ENCODE measurements at places on chromosomes 13 and 19.

DNA sequence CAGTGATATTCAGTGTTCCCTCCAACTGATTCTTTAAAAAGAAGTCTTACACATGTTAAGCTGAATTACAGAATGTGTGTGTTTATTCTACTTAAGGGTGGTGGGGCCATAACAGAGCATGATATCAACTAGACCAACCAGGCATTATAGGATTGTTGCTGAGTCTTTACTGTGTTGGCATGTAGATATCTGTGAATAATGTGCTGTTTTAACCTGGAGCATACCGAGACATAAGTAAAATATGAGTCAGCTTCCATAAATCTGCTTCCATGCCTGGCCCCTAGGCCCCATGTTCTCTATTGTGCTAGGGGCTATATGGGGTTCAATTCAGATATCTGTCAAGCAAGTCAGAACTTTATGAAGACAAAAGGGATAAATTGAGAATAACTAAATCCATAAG is 295.7 kb downstream of the MTUS2 start:
- no peak for DNase-seq

DNA sequence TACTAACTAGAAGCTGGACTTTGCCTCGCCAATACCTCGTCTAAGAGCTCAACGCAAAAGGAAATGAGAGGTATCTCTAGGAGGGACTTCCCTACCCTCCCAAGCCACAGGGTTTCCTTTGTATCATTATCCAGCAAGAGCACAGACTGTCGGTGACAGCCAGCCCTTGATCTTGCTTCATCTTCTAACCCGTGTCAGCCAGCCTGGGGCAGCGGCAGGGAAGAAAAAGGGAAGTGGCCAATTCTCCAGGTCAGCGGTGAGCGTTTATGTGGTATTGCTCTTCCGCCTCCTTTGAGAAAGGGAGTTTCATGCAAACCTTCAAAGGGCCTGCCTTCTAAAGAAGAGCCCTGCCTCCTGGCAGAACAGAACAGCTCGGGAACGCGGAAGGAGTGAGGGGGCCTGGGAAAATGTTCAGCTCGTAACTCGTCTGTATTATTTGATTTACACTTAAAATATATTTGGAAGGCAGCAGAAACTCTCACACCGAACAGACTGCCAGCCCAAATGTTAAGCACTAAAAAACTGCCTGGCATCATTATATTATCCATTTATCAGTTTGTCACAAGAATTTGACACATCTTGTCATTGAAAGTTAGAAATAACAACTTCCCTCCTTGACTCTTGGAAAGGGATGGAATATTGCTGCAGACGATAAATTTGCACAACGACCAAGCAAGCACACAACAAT is 41.8 kb downstream of the EFNB2 start:
- no peak for DNase-seq

DNA sequence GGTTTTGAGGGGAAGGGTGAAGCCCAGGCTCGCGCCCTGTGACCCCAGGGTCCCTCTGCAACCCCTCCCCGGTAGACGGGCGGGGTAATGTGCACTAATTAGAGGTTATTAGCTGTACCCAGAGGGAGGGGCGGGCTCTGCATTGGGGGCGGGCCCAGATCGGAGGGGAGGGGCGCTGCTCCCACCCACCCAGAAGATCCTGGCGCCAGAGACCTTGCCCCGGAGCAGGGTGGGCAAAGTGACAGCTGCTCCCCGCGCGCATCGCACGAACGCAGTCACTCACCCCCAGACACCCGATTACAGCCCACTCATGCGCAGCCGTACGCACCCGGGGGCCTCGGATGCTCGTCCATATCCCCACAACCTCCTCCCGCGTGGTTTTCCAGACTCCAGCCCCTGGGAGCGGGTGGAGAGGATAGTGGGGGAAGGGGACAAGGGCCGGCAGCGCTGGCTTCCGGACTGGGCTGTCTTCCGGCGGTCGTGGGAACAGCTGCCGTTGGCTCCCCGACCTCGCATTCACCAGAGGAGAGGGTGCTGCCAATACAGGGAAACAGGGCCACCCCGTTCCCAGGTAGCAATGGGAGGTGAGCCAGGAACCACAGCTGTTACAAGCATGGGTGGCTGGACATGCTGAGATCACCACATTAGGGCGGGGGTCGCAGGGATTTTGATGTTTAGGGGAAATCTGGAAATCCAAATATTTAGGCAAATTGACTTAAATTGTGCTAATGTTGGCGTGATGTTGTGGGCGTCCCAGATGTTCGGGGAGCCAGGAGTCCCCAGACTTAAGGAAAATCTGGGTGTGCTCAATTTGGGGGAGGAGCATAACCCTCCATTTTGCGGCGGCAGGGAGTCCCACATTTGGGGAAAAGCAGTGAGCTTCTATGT is 2.9 kb upstream of the HOOK2 start:
- peak; percentile 77 for DNase-seq

GRCh38 chr13:110593430-110594130 is 21.8 kb upstream of the NAXD start:
- DNase-seq: peak; percentile 62

- DNase-seq: no peak
Measured at GRCh38 chr19:16497042-16497441, 848 bp downstream of the C19orf44 start.

DNA sequence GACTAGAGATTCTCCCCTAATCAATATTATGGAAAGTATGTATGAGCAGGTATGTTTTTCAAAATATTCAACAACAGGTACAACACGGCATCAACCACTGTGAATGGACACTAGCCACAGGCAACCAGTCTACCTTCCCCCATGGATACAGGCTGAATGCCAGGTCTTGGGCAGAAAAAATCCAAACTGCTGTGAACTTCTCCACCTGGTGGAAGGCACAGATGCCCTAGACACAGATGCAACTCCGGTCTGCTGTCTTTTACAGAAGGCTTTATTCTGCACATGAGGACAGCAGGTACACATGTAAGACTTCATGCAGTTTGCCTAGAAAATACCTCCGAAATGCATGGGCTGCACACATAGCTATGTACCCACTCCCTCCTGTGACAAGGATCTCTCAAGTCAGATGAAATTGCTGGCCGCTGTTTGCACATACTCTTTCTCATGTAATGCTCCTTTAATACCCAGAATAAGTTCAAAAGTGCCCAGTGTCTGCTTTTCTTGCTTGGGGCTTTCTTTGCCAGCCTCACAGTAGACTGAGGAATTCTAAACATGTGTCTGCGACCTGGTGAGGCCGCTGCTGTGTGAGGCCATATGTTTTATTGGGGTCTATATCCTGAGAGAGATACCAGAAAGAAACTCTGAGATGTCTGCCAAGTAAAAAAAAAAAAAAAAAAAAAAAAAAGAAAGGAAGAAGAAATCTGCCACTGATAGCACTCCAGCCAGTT is 325.9 kb downstream of the FOXO1 start:
- no peak for DNase-seq

DNA sequence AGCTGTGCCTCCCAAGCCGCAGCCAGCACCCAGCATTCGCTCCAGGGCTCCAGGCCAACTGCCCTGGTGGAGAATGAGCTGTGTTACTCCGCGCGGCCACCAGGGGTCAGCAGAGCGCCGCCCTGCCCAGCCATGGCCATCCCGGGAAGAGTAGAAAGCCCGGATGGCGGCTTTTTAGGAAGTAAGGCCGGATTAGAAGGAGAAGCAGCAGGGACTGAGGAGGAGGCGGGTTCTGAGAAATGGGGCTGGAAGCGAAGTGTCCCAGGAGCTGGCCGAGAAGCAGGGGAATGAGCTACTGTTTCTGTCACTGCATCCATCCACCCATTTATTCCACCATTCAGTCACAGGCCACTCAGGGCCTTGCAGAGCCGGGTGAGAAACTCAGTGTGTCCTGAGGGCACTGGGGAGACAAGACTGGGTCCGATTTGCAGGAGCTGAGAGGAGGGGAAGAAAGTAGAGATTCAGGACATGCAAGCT is 6.6 kb upstream of the NPAS1 start:
- peak; percentile 69 for DNase-seq

DNA sequence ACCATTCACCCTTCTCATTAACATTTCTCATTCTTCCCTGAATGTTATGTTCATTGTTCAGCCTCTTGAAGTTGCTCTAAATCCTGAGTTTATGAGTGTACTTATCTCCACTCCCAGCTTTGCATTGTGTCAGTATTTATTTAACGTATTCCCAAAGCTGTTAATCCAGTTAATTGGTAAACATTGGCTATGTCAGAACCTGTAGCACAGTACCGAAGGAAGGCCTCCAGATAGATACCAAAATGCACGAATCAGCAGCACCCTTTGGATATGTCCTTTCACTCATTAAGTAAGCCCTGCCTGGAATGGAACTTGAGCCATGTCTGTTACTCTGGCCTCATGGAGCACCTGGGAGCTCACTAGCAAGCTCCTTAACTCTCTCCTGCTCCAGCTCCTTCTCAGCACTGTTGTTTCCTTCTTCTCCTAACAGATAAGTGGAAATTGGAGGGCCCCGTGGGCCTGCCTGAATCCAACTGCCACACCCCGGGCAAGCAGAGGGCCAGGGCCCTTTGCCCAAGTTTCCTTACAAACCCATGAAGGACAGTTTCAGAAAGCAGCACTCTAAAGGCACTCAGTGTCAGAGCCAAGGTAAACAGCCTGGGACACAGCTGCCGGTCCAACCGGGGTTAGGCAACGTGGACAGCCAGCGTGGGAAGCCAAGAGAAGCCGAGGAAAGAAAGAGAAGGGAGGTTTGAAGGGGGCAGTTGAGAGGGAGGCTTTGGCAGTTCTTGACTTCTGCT is 155.0 kb upstream of the SERP2 start:
- DNase-seq: no peak

DNA sequence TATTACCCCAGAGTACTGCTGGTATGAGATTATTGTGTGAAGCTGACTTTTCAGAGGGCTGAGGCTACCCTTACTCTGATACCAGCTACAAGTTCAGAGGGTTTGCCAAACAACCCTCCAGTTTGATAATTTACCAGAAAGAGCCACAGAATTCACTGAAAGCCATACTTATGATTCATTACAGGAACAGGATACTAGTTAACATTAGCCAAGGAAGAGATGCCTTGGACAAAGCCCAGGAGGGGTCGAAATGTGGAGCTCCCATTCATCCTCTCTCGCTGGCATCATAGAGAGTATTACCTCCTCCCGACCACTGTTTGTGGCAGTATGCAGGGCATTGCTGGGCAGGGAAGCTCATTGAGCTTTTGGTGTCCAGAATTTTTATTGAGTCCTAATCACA is 364.3 kb downstream of the KCNRG start:
- DNase-seq: no peak

DNA sequence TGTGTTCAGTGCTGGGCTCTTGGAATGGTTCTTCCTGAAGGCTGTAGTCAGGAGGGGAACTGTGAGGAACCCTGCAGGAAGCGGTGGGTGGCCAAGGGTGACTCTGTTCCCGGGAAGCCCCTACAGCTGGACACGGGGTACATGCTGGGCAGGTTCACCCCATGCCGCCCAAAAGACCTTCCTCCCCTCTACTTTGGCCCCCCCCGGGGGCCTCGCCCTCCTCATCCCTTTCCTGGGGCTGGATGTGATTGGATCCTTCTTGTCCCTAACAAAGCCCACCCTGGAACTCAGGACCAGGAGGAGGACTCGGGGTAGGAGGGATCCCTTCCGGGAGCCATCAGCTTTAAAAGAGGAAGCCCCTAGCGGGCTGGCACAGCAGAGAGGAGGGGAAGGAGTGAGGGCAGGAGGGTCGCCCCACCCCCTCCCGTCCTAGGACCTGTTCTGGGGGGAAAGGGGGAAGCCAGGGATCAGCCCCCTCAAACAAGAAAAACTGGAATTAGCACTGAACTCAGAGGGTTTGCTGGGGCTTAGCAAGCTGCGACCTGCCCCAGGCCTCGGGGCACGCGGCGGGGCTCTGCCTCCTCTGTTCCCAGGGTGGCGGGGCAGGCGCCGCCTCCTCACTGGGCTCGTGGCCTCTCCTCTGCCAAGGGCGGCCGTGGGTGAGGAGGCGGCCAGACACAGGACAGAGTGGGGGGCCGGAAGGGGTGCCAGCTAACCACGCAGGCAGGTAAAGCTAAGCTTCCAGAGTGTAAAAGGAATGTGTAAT is 4.0 kb downstream of the CEBPA start:
- no peak for DNase-seq

DNA sequence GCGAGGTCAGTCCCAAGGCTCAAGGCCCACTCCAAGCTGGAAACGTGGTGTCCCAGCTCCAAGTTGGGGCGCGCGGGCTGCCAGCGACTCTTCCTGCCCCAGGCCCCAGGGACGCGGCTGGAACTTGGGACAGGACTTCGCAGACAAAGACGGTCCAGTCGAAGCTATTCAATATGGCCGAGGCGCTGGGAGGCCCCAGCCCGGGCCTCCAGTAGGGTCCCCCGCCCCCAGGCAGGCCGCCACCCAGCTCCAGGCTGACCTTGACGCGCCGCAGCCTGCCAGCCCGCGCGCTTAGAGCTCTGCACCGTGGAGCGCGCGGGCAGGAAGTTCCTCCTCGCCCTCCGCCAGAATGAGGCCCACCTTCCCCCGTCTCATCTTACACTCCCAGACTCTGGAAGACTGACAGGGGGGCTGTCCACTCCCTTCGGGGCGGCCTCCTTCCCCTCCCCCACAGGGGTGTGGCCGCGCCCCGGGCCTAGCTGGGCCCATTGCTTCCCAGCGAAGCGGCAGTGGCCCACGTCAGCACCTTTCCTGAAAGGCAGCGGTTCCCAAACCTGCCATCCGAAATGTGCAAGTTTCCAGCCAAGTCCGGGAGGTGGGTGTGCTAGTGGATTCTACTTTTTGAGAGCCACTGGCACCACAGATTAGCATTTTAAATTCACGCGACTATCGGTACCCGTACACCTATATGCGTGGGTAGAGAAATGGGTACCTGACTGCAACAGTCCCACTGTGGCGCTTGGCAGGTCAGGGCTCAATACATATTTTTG is at the start of gene CCDC8:
TSS of gene CCDC8 (minus strand) at position 303 of the 770 bp plus-strand sequence. CDS start 754 bp downstream, outside the sequence.
- DNase-seq: peak; percentile 99

DNA sequence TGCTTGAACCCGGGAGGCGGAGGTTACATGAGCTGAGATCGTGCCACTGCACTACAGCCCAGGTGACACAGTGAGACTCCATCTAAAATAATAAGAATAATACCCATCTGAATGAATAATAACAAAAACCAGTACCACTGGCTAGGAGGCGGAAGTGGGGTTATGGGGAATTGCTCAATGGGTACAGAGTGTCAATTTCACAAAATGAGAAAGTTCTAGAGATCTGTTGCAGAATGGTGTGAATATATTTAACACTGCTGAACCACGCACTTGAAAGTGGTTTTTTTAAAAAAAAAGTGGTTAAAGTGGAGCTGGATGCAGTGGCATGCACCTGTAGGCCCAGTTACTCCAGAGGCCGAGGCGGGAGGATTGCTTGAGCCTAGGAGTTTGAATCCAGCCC is 18.5 kb downstream of the KLF2 start:
- no peak for DNase-seq

- no peak for DNase-seq
Measured at GRCh38 chr13:73715114-73715910, 418.9 kb downstream of the KLF12 start.

DNA sequence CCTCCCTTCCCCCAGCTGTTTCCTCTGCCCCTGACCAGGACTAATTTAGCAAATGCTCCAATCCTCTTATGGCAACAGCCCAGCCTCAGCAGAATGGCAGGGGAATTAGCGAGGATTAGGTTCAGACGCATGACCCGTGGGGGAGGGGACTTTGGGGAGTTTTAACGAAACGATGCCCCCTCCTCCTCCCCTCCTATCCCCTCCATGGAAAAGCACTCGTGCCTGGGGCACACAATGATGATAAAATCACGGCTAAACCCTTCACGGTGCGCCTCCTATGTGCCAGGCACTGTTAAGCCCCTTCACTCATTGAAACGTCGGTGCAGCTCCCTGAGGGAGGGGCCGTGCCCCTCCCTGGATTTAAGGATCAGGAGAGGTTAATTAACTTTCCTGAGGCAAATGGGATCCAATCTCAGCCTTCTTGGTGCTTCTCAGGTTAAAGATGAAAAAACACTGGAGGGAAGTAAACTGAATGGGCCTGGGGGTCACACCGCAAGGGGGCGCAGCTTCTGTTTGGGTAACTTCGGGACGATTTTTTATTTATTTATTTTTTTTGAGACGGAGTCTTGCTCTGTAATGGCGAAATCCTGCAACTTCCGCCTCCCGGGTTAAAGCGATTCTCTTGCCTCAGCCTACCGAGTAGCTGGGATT is 10.1 kb upstream of the TPRX2 start:
- DNase-seq: no peak
